SHP77 (cell line): ENCODE measurements at places on chromosomes 12 and 14.

DNA sequence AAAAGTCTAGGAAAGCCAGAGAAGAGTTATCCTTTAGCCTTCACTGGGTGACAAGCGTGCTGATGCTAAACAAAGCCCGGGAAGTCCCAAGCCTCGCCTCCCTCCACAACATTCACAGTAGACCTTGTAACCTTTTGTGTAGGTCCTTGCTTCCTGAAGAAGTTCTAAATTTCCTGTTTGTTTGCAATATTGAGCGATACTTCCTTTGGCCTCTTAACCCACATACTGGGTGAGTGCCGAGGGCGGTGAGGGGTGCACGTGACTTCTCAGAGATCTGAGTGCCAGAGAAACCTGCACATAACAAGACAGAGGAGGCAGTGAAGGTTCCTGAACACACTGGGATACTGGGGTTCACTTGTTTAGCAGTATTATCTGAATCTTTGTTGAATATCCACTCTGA is 134.3 kb downstream of the PLXNC1 start:
- no peak for DNase-seq

GRCh38 chr14:36271939-36272907 is 48.2 kb downstream of the MBIP start:
- no peak for DNase-seq

- DNase-seq, result no peak
Observed at GRCh38 chr14:102826161-102826560, 48.9 kb downstream of the TRAF3 start.

DNA sequence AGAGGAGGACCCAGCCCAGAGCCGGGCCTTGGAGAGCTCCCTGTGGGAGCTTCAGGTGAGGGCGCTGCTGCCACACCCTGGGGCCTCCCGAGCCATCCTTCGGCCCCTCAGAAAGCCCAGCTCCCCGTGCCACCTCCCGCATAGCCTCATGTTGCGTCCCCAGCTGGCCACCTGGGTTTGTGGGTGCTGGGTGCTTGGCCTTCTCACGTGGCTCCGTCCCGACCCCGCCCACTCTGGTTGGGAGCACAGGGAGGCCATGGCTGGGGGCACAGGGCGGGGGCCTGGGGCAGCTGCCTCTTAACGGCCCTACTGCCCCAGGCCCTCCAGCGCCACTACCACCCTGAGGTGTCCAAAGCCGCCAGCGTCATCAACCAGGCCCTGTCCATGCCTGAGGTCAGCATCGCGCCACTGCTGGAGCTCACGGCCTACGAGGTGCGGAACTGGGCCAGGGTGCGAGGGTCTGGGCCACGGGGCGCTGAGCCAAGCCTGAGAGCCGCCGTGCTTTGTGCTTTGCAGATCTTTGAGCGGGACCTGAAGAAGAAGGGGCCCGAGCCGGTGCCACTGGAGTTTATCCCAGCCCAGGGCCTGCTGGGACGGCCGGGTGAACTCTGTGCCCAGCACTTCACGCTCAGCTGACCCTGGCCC is 7.6 kb downstream of the NOC4L start:
- DNase-seq, result no peak

GRCh38 chr12:4224206-4224889 is 49.2 kb upstream of the CCND2 start:
- no peak for DNase-seq
